Activated naive CD4-positive, alpha-beta T cell treated with anti-CD3 and anti-CD28 coated beads, Interleukin-2, amount 10 ng/mL, durations not matched to agents 5 hours and 36 hours (primary cell): ENCODE measurements at places on chromosomes 7 and 10. TPM values are rescaled to one million over a fixed set of nuclear protein-coding genes. Genes with fewer than 3 reads are reported as not detected.

Gene CYP3A7
- total RNA-seq: not detected

Gene OR2A42
- total RNA-seq: 0.10 TPM

Gene ABCF2
- total RNA-seq: 25.1 TPM

Gene BTBD16
- total RNA-seq: not detected

Gene FOXK1
- 46.3 TPM for total RNA-seq

Gene GOLGA7B
- 13.9 TPM for total RNA-seq

Gene COG5
- total RNA-seq: 37.3 TPM

Gene RBM17
- total RNA-seq: 154 TPM

Gene CLCN1
- not detected for total RNA-seq

Gene HPSE2
- total RNA-seq: not detected

Gene ASAH2B
- 1.5 TPM for total RNA-seq

Gene PCBD1
- 21.2 TPM for total RNA-seq

Gene ANKMY2
- total RNA-seq: 8.9 TPM
